ENCODE measurements at places on chromosomes 2 and 18. TPM values are rescaled to one million over a fixed set of nuclear protein-coding genes. Genes with fewer than 3 reads are reported as not detected.

TM4SF20 gene
- total RNA-seq: 0.10 TPM

ANKRD30B gene
- 0.20 TPM for total RNA-seq

DNA sequence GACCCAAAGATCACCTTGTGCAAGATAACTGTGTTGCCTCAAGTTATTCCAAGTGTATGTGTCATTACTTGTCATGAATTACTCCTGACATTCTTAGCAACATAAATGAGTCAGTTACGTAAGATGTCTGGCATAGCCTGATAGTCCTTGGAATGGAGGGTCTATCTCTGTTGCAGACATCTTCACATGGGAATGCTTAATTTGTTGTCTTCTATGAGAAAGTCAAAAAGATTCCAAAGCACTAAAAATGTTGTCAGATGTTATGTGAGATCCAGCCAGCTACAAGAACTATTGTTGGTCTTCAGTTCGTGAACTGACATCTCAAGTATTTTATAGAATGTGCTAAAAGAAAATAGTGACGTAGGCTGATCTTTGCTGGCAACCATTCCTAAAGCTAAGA is 178.2 kb upstream of the RASGRP3 start:
- DNase-seq: no peak

DNA sequence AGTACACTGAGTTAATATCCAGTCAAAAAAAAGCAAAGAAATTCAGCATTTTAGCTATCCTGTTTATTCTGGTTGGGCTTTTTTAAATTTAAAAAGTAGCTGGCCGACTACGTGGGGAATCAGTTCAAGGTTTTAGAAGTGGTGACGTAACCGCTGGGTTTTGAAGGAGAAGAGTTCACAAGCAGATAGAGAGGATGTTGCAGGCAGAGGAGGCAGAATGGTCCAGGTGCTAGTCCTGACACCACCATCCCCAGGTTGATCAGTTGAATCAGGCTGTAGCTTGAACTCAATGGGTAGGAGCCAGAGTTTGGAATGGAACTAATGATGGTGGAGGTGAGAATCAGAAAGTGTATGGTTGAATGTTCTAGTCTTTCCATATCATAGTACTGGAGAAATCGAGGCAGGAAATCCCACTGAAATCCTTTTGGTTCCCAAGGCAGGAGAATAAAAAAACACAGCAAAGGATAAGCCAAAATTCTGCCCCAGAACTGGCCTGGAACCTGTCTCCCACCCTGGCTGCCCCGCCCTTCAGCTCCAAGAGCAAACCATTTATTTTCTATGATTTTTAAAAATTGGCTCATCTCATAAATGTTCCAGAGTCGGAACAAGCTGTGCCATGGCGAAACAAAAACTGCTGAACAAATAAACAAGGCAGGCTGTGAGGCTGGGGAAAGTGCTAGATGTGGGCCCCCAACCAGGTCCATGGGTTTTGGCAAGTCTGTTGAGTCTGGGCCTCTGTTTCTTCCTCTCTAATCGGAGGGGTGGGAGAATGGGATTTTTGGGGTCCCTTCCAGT is 44.0 kb downstream of the SLC4A1AP start:
- DNase-seq: no peak

- DNase-seq: no peak
Observed at GRCh38 chr2:96136129-96136720, 2.1 kb downstream of the ASTL start.

DNA sequence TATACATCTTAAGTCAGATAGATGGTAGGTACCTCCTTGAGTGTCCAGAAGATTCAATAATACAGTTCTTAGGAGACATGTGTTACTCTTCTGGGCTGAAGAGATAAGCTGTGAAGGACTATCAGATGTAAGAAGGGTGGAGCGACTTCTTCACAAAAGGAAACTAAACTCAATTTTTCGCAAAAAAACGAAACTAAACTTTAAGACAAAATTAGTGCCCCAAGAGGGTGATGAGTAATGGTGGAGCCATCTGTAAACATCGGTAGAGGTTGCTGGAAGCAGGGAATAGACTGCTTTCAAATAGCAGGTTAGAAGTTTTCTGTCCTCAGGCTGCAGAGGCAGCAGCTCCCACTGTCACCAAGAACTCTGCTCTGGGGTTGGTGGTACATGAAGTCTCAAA is 111.6 kb upstream of the TACR1 start:
- DNase-seq: no peak

DNA sequence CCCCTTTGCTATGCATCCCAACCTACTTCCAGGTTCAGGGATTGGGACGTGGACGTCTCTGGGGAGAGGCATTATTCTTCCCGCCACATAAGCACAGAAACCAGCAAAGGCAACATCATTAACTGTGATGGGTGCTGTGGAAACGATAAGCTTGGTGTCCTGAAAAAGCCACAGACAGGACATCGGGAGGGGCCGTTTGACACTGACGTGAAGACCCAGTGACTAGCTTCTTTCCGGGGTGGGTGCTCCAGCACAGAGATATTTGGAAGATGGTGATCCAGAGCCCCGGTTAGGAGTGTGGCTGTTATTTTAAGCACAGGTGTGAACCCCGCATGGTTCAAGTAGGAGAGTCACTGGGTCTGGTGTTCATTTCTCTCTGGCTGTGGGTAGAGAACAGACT is 163.8 kb upstream of the HDAC4 start:
- no peak for DNase-seq

DNA sequence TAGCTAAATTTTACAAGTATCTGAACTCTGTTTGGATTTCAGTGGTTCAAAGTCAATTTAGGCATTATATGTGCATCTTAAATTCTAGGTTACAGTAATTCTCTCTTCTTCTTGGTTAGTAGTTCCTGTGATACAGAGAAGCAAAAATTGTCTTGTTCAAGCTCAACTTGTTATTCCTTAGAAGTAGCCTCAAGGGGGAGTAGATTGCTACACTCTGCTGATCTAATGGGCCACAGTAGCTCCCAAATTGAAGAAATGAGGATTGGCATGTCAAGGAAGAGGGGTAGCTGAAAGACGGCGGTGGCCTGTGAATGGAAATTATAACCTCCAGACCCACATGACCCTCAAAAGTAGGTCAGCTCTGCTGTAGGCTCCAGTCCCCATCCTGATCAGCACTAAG is 334.7 kb downstream of the HRH4 start:
- DNase-seq: no peak
